ENCODE measurements at places on chromosomes 6 and 20.

DNA sequence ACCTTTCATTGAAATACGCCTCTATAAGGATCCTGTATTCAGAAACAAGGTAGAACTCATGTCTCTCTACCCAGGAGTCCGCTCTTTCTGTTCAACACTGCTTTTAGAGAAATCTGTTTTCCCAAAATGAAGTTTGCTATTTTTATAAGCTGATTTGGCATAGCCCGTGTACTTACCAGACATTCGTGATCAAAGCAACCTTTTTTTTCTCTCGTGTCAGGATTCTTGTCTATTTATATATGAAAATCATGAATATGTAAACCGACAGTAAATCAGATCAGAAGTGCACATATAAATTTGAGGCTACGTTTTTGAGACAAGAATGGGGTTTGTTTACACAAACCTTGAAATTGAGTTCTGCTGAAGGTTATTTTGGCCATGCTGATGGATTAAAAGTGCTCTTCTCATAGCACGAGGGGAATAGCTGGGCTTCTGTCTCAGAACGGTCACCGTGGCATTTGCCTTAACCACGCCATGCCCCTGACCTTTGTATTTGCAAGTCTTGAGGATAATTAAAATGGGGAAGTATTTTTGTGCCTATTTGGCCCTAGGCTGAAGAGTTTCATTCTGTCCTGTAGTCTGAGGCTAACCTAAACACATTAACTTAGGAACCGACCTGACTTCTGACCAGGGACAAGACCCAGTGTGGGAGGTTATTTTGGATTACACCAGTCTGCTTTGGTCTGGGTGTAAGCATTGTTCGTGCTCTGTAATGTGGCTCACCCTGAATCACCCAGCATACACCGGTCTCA lies 118.6 kb downstream of the MAP3K4 start:
- no peak for DNase-seq

GRCh38 chr20:11468880-11469279 lies 448.8 kb upstream of the BTBD3 start:
- no peak for DNase-seq

- no peak for DNase-seq
Observed at GRCh38 chr20:32541323-32542258, 43.5 kb downstream of the NOL4L start.

- no peak for DNase-seq
Observed at GRCh38 chr20:37131486-37131885, 35.7 kb upstream of the RBL1 start.
